Foreskin fibroblast (primary cell): ENCODE measurements at places on chromosomes 1 and 21.

DNA sequence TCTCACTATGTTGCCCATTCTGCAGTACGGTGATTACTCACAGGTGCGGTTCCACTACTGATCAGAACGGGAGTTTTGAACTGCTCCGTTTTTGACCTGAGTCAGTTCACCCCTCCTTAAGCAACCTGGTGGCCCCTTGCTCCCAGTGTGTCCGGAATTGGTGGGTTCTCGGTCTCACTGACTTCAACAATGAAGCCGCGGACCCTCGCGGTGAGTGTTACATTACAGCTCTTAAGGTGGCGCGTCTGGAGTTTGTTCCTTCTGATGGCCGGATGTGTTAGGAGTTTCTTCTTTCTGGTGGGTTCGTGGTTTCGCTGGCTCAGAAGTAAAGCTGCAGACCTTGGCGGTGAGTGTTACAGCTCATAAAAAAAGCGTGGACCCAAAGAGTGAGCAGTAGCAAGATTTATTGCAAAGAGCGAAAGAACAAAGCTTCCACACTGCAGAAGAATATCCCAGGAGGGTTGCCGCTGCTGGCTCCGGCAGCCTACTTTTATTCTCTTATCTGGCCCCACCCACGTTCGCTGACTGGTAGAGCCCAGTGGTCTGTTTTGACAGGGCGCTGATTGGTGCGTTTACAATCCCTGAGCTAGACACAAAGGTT is 17.6 kb upstream of the PARP1 start:
- DNase-seq, result no peak

GRCh38 chr1:204571128-204571527 is 54.9 kb downstream of the MDM4 start:
- no peak for DNase-seq

DNA sequence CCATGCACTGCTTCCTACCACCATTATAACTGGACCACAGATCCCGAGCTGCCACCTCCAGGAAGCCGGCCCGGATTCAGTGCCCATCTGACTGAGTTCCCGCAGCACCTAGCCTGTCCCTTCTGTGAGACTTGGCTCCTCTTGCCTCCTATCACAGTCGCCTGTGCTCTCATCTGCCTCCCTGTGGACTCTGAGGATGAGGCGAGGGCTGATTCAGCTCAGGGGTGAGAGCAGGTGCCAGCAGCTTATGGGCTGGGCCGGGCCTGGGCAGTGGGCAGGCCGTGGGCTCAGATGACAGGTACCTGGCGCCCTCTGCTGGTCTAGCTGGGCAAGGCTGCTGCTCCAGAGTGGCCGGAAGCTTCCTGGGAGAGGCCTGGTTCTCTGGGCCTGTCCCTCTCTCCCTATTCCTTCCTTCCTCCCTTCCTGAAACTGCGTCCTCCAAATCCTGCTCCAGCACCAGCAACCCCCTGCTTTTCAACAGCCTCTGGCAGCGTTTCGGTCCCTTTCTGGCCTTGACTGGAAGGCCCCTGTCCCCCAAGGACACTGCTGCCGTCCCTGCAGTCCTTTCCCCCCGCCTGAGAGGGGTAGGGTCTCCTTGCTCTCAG is 17.3 kb upstream of the PCSK9 start:
- DNase-seq, result peak; percentile 88

DNA sequence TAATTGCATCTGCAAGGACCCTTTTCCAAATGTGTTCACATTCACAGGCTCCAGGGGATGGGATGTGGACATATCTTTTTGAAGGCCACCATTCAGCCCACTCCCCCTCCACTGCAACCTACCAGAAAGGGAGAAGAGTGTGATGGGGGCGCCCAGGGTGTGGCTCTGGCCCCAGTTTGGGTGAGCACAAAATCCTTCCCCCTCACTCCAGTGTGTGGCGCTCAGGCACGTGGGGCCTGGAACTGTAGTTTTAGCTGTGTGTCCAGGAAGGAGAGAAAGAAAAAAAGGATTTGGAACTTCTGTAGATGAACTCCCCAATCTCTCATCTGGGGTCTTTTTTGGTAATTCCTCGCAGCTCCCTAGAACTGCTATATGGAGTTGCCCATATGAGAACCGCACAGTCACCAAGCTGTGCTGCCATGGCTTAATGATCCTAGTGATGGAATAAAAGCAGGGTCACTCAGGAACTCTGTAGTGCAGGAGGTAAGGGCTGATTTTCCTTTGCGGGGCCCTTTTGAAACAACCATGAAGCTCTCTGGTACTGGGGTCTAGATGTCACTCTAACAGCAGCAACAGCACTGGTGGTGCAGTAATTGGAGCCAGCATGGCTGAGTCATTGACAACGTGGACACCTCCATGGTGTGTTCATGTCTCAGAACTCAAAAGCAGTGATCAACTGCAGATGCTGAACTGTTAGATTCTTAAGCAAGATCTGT is 17.0 kb downstream of the AGT start:
- peak; percentile 38 for DNase-seq

DNA sequence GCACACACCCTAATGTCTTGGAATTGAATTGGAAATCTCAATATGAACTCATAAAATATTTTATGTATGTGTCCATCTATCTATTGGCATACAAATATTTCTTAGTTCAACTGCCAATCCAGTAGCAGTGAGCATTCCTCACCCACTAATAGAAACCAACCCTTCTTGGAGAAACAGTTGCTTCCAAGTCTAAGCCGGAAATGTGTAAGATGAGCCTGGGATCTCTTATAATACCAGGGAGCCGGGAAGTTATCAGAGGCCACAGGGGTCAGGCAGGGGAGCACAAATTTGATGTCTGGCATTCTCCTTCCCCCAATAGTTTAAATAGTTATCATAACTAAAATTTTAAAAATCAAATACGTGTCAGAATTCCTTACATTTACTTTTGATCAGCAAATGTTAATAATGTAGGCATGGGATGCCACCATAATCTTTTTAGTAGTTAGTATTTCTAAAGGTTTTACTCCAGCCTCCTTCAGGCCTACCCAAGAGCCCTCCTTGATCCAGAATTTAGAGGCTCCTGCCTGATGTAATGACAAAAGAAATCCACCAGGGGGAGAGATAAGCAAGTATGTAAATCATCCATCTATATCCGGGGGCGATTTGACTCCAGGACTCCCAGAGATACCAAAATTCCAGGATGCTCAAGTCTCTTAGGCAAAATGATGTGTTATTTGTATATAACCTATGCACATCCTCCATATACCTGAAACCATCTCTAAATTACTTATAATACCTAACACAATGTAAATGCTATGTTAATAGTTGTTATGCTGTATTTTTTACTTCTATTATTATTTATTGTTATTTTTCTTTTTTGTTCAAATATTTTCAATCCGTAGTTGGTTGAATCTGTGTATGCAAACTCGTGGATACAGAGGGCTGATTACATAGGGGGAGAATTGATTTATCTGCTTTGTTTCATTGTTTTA is 218.7 kb upstream of the COA6 start:
- DNase-seq, result peak; percentile 25

GRCh38 chr1:54297596-54298283 is 97.8 kb downstream of the MRPL37 start:
- no peak for DNase-seq

GRCh38 chr1:115753830-115754229 is 14.7 kb downstream of the CASQ2 start:
- DNase-seq, result no peak

GRCh38 chr1:143665606-143666005 is 306.2 kb downstream of the FAM72C start:
- no peak for DNase-seq

DNA sequence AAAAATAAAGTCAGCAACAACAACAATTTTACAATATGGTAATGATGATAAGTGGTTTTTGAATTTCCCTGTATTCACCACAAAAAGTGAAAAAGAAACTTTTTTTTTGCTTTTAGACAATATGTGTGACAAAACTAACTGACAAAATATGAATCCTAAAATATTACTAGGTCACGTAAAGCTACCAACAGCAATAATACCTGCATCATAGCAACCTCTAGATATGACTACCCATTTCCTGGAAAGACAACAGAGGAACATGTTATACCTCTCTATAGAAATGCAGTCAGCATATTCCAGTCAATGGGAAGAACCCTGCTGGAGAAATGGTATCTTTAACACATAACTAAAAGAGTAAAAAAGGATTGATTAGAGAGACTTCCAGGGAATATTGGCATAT is 73.7 kb downstream of the PDE4B start:
- DNase-seq, result no peak

- no peak for DNase-seq
Observed at GRCh38 chr1:224820341-224820740, 109.1 kb upstream of the DNAH14 start.

- peak; percentile 18 for DNase-seq
Observed at GRCh38 chr1:176517484-176517883, 54.5 kb downstream of the PAPPA2 start.

- DNase-seq, result no peak
Observed at GRCh38 chr21:14096577-14096976, 114.2 kb downstream of the LIPI start.

GRCh38 chr1:40736085-40736531 is 44.6 kb downstream of the NFYC start:
- peak; percentile 77 for DNase-seq

- DNase-seq, result no peak
Observed at GRCh38 chr1:244200596-244200995, 149.5 kb downstream of the ZBTB18 start.

GRCh38 chr1:205477759-205478247 is 22.0 kb upstream of the BLACAT1 start:
- DNase-seq, result peak; percentile 25

DNA sequence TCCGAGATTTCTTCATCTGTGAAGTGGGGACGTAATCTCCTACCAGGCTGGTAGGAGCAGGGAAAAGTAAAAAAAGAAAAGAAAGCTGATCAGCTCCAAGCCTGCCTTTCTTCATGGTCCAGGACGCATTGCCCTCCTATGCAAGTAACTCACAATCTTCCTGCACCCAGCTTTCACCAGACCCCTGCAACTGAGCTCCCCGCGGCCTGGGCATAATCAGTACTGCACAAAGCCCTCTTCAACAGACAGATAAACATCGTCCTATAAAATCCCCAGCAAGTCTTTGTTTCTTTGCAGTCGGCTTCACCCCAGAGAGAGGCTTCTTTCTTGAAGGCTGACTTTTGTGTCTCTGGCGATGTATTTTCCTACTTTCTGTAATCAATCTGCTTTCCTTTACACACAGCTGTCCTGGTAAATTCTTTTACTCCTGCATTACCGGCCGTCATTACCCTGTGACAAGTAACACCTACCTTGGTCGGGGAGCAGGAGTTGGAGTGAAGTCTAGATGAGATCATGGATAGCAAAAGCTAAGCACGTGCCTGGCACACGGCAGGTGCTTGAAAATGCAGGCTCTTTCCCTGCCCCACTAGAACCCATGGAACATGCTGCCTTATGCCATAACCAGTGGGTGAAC is 8.3 kb downstream of the PADI1 start:
- DNase-seq, result no peak

GRCh38 chr1:52919051-52919722 is 2.4 kb downstream of the ECHDC2 start:
- DNase-seq, result no peak

- DNase-seq, result no peak
Observed at GRCh38 chr1:226782845-226783601, 43.9 kb upstream of the ITPKB start.

DNA sequence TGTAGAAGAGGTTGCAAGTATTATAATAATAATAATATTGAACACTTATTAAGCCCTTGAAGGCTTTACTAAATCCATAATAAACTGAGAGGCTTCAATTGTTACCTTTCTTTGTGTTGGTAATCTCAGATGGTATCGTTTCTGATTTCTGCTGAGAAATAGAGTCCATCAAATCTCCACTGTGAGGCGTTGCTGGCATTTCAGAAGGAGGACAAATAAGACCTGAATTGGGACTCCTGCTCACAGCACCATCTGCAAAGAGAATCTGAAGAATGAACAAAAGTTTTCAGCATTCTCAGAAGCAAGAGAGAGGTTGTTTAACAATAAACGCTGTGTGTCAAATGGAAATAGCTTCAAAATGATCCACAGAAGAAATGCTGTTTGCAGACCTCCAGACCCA is 93.7 kb downstream of the WDR3 start:
- DNase-seq, result no peak

DNA sequence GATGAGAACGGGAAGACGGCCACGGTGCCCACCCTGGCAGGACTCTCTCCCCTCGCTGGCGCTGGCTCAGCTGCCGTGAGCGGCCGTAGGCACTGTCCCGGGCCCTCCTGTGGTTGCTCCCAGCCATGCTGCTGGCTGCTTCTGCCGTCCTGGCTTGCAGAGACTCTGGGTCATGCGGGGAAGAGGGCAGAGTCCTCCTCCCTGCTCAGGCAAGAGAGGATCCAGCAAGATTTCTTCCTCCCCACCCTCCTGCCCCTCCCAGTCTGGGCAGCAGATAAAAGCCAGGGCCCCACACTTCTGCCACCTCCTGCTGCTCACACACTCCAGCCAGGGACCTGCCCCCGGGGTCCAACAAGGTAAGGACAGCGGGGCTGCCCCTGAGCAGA is 60.1 kb downstream of the AGPAT3 start:
- no peak for DNase-seq

- no peak for DNase-seq
Observed at GRCh38 chr1:168697356-168698126, 31.5 kb downstream of the DPT start.

- no peak for DNase-seq
Observed at GRCh38 chr1:15771836-15772515, 13.4 kb downstream of the FBLIM1 start.

DNA sequence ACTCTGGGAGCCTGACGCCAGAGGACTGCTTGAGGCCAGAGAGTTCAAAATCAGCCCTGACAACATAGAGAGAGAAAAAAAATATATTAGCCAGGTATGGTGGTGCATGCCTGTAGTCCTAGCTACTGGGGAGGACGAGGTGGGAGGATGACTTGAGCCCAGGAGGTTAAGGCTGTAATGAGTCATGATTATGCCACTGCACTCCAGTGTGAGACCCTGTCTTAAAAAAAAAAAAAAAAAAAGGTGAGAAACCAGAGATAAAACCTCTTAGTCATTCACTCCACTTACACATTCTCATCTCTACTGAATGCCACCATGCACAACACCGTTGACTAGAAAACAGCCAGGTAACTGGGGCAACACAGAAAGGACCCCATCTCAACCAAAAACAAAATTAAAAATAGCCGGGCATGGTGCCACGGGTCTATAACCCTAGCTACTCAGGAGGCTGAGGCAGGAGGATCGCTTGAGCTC is 178.1 kb downstream of the SLC45A1 start:
- no peak for DNase-seq

DNA sequence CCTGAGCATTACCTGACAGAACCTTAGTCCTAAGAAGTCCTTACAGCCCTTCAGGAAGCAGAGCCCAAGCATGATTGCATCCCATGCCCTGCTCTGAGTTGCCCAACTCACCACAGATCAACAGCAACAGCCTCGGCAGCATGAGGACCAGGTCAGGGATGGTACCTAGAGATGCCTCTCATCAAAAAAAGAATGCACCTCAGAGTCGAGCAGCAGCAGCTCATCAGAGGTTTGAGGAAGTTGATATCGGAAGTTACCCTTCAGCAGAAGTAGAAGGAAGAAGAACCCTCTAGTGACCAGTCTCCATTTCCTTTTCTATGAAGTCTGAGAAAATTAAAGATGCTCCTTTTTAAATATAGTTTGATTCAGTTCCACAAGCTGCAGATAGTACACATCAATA is at the start of gene FCRL1:
Gene FCRL1, minus strand, starts transcription at position 225 of the 400 bp plus-strand sequence. Its CDS starts 83 bp downstream, at position 142.
- DNase-seq, result no peak
